ENCODE measurements at places on chromosomes 3 and 15. TPM values are rescaled to one million over a fixed set of nuclear protein-coding genes. Genes with fewer than 3 reads are reported as not detected.

- DNase-seq, result no peak
These were observed 55.5 kb downstream of the WHAMM start for GRCh38 chr15:82864967-82865366.

AMIGO3 gene
- total RNA-seq, result 1.4 TPM

PAQR9 gene
- 2.5 TPM for total RNA-seq

GMNC gene
- 0.64 TPM for total RNA-seq

DNA sequence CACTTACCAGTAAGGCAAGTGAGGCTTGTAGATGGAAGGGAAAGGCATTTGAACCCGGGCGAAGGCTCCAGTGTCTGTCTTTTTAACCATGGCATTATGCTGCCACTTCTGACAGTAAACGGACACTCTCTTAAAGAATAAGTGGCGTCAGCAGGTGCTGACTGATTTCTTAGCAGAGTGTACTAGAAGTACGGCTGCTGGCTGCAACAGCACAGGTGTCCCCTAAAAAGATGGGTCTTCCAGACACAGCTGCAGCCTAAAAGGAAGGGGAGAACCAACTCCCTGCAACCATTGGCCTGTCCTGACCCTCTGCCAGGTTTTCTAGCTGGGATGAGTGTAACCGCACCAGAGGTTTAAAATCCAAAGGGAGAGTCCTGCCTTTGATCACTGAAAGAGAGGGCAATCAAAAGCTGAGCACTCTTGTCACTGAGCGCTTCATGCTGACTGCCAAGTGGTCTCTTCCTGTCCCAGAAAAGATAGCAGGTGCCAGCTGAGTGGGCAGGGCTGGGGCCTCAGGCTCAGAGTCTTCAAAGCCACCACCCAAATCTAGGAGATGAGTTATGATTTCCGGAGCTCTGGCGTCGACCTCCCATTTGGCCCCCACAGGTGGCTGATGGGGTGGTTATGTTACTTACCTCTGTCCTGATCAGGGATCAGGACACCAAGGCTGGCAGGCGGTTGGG lies 255.8 kb downstream of the SLCO3A1 start:
- DNase-seq, result no peak

DNA sequence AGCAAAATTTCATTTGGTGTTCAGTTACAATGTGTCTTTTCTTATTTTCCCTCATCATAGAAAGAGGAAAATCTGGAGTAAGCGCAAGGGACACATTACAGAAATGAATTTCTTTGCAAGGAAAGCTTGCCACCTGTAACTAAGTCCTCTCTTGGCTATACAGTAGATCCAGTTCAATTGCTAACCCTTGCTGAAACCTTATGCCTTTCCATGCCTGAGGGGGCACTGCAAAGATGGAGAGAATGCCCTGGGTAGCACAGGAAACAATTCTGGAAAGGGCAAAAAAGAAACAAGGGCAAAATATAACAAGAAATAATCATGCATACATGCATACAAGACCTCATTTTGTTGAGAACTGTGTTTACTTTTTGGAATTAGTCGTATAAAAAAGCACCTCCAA lies 4.3 kb downstream of the CADM2 start:
- no peak for DNase-seq

DNA sequence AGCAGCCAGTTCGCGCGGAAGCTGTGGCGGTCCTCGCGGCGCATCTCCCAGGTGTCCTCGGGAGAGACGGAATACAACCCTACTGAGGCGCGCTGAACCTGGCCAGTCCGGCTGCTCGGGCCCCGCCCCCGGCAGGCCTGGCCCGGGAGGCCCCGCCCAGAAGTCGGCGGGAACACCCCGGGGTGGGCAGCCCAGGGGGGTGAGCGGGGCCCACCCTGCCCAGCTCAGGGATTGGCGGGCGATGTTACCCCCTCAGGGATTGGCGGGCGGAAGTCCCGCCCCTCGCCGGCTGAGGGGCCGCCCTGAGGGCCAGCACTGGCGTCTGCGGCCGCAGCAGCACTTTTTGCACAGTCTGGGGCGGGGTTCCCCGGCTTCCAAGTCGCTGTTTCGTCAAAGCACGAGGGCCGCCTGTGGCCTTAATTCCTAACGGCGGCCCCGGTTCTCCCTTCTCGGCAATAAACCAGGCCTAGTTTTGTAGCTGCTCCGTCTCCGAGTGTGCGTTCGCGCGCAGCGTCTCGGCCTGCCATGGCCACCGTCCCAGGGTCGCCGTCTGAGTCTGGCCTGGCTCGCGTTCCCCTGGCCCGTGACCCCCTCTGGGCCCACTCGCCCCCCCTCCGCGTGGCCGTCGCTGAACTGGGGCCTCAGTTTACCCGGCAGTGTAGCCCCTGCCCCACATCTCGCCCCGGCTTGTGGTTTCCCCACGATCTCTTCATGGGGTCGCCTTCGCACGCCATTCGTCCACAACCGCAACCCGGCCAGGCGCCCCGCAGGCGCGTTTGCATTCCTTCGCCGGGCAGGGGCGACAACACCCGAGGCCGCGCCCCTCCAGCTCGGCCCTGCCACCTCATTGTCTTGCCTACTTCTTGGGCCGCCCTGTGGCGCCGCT lies 30.0 kb downstream of the NBEAL2 start:
- DNase-seq, result peak; percentile 83

IL5RA gene
- total RNA-seq, result not detected

ZNF385D gene
- total RNA-seq, result 42.9 TPM

- DNase-seq, result no peak
These were observed 65.8 kb upstream of the GSK3B start for GRCh38 chr3:120160050-120160449.

DNA sequence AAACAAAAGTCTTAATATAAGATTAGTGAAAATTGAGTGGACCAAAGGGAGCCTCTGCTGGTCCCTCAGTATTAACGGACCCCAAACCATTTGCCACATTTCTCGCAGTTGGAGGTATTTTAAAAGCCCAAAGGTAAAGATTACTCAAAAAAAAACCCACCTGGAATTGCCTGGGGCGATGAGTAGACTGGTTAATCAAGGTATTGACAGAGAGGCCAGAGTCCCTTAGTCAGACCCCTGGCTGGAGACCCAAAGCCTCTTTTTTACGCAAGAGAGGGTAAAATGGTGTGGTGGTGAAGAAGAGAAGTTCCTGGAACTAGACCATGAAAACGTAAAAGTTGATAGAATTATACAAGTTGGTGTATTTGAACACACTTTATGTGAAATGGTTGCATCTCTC lies 137.2 kb downstream of the IMPG2 start:
- DNase-seq, result no peak

DUOX2 gene
- not detected for total RNA-seq

SYNPR gene
- total RNA-seq, result 6.1 TPM

SLC22A14 gene
- total RNA-seq, result 0.93 TPM

GRCh38 chr3:112582244-112582874 lies 20.5 kb downstream of the SLC35A5 start:
- DNase-seq, result peak; percentile 26

- no peak for DNase-seq
These were observed 23.6 kb downstream of the SERPINI2 start for GRCh38 chr3:167450195-167450594.

DNA sequence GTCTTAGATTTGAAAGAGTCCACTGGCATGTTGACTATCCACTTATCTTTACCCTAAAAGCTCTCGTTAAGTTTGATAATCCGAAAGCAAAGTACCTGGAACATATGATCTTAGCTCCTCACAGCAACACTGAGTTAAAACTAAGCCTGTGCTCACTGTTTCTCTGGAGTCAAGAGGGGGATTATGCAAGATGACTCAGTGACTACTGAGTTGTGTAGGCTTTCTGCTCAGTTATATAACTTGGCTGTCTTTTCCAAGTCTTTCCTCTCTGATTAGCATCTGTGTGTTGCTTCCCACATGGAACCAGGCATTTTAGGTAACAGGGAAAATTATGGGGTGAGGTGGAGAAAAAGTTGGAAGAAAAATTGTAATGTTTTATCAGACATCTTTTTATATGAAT lies 31.2 kb upstream of the MYO5C start:
- no peak for DNase-seq

DNA sequence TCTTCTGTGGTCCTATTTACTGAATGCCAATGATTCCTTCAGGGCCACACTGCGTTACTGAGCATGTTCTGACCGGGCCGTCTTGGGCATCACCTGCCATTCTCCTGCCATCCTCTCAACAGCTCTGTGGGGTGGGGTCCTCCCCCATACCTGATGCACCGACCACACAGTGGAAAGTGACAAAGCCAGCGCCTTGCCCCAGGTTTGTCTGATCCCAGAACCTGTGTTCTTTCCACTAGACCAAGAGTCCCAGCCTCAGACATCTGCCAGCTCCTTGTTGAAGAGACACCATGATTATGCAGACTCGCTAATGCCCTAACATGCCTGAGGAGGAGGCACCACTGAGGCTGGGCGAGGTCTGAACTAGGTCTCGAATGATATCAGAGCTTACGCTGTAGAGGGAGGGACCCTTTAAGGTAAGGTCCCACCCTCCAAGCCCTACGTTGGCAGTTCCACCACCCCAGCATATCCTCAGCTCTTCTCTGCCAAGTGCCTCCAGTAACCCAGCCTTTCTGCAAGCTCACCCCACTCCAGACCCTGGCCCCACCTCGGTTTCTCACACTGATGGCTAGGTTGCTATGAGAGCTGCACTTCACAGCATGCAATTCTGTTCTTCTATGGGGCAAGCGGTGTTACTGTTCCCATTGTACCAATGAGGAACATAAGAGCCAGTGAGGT lies 29.8 kb upstream of the PLXNA1 start:
- peak; percentile 4 for DNase-seq

DNA sequence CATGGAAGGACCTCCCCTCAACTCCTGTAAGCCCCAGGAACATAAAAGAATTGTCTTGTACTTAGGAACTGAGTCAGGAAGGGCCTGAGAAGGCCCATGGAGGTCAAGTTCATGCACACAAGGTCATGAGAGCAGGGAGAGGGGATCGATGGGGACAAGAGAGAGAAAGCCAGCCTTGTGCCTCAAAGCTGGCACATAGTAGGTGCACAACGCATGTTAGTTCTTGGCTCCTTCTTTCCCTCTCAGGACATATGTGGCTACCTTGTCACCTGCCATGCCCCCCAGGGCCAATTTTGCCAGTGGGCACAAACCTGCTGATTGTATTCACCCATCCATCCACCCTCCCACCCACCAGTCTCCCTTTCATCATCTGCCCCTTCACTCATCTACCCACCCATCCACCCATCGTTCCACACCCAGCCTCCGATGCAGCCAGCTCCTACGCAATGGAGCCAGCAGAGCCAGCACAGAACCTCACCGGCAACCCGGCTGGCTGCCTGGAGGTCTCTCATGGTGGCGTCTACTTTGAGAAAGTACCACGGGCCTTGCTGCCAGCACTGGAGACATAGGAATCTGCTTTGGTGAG lies 52.4 kb upstream of the INSYN1 start:
- DNase-seq, result no peak

GRM7 gene
- total RNA-seq, result 1.4 TPM

DNA sequence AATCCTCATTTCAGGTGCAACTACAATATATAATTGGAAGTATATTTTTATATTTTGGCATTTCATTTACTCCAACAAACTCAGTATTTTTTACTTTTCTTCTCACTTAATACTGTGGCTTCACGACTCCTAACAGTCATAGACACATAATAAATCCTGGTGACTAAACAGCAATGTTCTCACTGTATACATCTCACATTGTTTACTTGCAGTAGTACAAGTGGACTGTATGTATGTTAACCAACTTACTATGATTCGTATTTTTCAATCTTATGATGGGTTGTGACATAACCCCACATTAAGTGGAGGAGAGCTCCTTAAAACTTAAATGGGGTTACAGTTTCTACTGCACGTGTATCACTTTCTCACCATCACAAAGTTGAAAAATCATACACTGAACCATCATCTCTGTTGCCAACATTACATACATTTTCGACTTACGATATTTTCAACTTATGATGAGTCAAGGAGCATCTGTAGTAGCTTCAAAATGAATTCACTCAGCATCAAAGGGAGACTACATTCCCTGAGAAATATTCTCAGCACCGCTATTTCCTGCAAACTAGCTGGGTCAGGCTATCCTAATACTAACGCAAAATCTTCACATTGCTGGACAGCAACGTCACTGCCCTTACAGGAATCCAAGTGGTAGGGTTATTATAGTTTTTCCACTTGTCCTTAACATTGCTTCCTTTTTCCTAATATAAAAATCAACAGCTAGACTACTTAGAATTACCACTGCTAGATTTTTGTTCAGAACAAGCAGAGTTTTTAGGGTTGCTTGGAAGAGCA lies 7.3 kb downstream of the ADAM10 start:
- DNase-seq, result no peak

NME9 gene
- total RNA-seq, result 0.47 TPM

CEP19 gene
- 3.3 TPM for total RNA-seq

KBTBD13 gene
- total RNA-seq, result not detected

AP3B2 gene
- total RNA-seq, result 218 TPM

- no peak for DNase-seq
These were observed 15.1 kb downstream of the SSR3 start for GRCh38 chr3:156539802-156540201.

SPSB4 gene
- 98.4 TPM for total RNA-seq

MRAS gene
- 41.5 TPM for total RNA-seq

RBMS3 gene
- 65.1 TPM for total RNA-seq

DNA sequence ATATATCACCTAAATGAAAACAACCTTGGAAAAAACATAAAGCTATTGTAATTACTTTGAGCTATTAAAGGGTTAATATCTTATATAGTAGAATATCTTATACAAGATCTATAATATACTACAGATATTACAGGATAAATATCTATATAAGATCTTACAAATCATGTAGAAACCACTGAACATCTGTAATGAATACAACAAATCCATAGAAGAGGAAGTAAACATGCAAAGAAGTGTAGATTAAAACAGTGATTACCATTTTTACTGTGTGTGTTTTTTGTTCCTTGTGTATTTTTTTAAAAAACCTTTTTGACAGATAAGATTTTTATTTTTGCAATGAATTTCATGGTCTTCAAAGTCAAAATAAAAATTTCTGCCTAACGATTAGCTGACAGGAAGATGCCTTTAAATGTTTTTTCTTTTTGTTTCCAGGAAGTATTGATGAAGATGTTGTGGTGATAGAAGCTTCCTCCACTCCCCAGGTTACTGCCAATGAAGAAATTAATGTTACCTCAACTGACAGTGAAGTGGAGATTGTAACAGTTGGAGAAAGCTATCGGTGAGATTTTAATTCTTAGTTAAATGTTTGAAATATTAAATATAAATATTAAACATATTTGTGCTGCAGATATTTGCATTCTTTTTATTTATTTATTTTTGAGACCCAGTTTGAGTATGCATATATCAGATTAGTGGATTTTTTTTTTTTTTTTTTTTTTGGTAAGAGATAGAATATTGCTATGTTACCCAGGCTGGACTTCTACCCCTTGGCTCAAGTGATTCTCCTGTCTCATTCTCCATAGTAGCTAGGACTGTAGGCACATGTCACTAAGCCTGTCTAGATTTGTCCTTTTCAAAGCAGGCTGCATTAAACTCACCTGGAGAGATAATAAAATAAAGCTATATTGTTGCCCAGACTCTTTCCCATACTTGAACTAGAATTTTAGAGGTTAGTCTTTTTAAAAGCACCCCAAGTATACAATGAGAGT lies 52.8 kb upstream of the CCNB2 start:
- no peak for DNase-seq

DNA sequence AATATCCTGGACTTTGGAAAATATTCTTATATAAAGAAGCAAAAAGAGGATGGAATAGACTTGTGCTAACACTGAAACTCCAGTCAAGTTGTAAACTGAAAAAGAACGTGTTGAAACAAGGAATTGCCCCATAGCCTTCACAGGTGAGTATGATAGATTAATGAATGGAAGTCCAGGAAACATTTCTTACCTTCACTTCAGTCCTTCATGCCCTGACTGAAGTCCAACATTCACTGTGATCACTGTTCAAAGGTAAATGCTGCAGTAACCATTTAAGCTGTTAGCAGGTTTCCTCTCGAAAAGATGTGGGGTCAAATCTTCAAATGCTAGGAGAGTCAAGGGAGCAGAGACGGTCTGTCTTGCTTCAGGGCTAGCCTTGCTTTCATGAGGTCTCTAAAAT lies 46.1 kb downstream of the SLC30A4 start:
- DNase-seq, result no peak

MST1 gene
- 23.4 TPM for total RNA-seq
